Activated gamma-delta T cell treated with anti-CD3 and anti-CD28 coated beads, Interleukin-2, amount 50 U/mL, for 16 hours (primary cell): ENCODE measurements at places on chromosomes 3 and 15.

- no peak for DNase-seq
Observed at GRCh38 chr15:88705769-88706165, 67.0 kb downstream of the ISG20 start.

DNA sequence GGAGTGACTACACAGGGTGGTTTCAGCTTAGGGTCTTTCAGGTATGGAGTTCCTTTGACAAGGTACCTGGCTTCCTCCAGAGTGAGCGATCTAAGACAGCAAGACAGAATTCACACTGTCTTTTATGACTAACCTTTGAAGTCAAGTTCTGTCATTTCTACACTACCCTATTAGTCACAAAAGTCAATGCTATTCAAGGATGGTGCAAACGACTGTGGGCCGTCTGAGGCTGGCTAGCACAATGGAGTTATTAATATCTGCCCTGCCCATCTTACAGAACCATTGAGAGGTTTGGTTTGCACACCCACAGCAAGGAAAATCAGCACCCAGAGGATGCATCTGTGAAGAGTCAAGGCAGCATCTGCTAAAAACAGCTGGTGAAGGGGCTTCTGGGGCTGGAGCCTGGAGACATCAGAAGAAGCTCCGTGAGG lies 62.9 kb upstream of the XCR1 start:
- DNase-seq: no peak

- DNase-seq: no peak
Observed at GRCh38 chr3:62241279-62241678, 132.1 kb downstream of the FEZF2 start.

DNA sequence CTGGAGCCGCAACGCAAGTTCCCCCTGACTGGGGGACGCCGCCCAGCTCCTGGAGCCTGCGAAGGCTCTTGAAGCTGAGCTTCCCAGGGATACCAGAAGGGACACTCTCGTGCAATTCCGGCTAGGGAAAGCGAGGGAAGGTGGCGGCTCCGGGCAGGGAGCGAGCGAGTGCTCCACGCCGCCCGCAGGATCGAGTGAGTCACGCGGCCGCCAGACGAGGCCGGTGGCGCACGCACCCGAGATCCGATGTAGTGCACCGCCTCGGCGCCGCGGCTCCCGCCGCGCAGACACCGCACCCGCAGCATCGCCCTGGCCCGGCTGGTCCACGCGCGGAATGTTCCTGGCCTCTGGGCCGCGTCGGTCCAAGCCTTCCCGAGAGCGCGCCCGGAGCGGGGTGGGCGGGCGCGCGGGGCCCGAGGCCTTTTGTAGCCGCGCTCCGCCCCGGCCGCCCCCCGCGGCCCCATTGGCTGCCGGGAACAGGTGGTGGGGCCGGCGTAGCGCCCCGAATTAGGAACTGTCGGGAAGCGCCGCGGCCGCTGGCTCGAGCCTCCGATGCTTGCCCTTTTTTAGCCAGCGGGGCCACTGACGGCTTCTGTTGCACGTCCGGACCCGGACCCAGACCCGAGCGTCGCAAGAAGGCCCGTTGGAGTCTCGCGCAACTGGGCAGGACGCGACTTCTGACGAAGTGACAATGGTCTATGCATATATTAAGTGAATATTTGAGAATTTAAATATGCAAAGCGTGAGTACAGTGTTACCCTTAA lies at the start of gene GATM:
Gene GATM (minus strand): TSS at position 396 of the 764 bp plus-strand sequence. CDS start 91 bp downstream, at position 305.
- peak; percentile 28 for DNase-seq

GRCh38 chr15:59278120-59278519 lies 71.5 kb downstream of the LDHAL6B start:
- DNase-seq: no peak

DNA sequence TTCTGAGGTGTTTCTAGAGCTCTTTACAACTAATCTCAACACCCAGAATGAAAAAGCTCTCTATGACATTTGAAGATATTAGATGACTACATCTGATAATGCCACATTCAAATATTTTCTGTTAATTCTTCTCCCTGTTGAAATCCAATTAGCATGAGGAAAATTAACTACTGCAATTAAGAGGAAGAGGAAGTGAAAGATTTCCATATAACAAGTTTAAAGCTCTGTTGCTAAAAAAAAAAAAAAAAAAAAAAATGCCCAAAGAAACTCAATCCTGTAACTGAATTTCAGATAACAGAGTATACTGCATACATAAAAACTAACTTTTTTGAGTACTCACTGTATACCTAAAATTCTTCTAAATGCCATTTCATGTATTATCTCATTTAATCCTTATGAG lies 109.8 kb downstream of the TNIK start:
- DNase-seq: no peak

GRCh38 chr3:111392894-111393398 lies 149.1 kb upstream of the CD96 start:
- peak; percentile 9 for DNase-seq

DNA sequence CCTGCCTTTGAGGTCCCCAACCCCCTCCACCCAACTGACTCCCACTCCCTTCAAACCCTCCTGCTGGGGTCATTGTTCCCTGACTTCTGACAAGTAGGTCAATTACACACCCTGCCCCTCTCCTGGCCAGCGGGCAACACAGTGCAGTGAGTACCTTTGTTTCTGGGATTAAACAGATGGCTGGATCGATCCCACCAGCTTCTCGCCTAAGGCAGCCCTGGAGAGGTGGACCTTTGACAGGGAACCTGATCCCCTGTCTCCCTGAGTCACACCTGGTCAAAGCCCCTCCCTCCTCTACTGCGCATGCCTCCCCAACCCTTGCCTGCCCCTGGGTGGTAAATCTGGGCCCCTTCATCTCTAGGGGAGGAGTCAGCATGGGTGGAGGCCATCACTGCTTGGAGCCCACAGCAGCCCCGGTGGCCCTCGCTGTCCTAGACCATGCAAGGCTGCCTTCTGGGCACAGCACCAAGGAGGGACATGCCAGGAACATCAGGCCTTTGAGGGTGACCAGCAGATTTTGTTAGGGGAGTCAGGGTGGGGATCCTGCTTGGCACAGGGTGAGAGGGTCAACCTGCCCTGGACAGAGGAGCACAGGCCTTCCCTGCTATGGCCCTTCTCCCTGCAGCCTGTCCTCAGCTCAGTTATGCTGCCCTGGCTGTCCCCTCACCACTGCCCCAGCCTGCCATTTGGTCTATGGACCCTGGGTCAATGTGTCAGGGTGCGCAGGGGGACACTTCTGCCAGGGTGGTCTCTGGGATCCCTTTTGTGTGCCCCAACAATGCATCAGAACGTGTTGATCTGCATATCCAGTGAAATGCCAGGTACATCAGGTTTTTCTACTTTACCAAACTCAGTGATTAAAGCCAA lies 9.8 kb upstream of the PRR23E start:
- no peak for DNase-seq

GRCh38 chr3:36786921-36787890 lies 22.9 kb upstream of the DCLK3 start:
- DNase-seq: no peak

GRCh38 chr3:2772803-2773202 lies 337.4 kb downstream of the IL5RA start:
- DNase-seq: no peak

DNA sequence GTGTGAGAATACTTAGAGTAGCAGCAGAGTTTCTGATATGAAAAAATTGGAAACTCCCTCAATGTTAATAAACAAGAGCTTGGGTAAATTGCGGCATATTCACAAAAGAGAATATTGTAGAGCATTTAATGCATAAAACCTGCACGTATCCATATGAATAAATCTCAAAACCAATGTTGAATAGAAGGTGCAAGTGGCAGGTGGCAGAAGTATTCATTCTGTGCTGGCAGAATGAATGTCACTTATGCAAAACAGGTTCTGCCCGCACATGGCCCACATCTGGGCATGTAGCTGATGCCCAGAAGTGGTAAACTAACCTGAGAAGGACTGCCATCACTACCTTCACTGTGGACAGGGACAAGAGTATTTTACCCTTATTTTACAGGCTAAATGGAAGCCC lies 14.1 kb upstream of the PRSS50 start:
- no peak for DNase-seq

DNA sequence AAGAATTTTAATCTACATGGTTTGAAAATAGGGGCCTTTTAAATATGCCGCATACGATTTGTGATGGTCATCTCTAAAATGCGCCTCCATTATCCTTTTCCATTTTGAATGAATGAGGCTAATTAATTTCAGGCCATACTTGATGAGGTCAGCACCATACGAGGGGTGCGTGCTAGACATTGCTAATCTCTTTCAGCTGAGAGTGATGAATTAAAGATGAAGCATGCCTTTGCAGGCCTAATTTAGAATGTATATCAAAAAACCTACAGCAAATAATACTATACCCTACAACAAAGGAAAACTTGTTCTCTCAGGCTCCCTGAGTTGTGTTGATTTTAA lies 18.6 kb upstream of the NR2F2 start:
- DNase-seq: no peak

- DNase-seq: no peak
Observed at GRCh38 chr3:22935040-22935439, 268.1 kb upstream of the UBE2E2 start.
